Activated CD8-positive, alpha-beta memory T cell treated with anti-CD3 and anti-CD28 coated beads, Interleukin-2, amount 10 ng/mL, durations not matched to agents 7 days and 5 days (primary cell): ENCODE measurements at places on chromosomes 1 and 21. TPM values are rescaled to one million over a fixed set of nuclear protein-coding genes. Genes with fewer than 3 reads are reported as not detected.
A peak's percentile ranks its signal among the peaks of the same experiment; 100 is the strongest.

- no peak overlapping the region for H3K4me3 ChIP-seq
- no peaks in the 10 kb centered on the region for H3K27me3 ChIP-seq
- no peak overlapping the region for H3K27ac ChIP-seq
- peaks cover 82% of the 10 kb centered on the region for H3K4me1 ChIP-seq
Observed at GRCh38 chr1:206708058-206708457, 23.4 kb downstream of the MAPKAPK2 start.

- DNase-seq, result no peak
- no peaks in the 10 kb centered on the region for H3K36me3 ChIP-seq
- H3K27me3 ChIP-seq, result no peaks in the 10 kb centered on the region
- H3K27ac ChIP-seq, result no peak overlapping the region
Observed at GRCh38 chr1:190226006-190226405, 251.7 kb downstream of the BRINP3 start.

DNA sequence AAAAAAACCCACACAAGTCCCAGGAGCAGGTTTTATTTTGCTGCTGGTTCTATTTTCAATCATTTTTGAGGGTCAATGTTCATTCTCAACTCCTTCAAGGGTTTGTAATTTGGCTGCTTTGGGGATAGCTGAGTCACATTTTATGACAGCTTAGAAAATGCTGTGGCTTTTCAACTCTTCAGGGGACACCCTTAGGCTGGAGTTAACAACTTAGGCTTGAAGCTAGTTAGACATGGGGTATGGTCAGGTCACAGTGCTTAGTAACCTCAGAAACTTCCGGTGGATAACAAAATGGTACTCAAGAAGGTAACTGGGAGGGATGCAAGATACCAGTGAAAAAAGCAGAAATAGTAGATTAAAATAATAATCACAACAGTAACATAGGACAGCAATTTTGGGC lies 308.8 kb downstream of the HHIPL2 start:
- no peaks in the 10 kb centered on the region for H3K4me1 ChIP-seq
- H3K27me3 ChIP-seq, result no peaks in the 10 kb centered on the region
- no peaks in the 10 kb centered on the region for H3K36me3 ChIP-seq
- H3K27ac ChIP-seq, result no peak overlapping the region
- H3K4me3 ChIP-seq, result no peak overlapping the region

DNA sequence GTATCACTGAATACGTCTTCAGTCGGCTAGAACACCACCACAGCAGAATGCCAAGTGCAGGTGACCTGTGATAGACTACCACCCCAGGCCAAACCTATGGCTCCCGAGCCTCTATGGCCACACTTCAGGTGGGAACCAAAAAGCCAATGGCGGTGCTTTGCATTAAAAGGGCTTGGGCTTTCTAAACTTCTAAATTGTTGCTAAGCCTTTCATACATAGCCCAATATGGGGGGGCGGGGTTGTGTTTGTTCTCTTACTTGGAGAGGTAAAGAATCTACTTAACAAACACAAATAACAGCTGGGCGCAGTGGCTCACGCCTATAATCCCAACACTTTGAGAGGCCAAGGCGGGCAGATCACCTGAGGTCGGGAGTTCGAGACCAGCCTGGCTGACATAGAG lies 19.7 kb downstream of the USP48 start:
- H3K4me1 ChIP-seq, result peaks cover 62% of the 10 kb centered on the region
- DNase-seq, result no peak
- no peaks in the 10 kb centered on the region for H3K27me3 ChIP-seq

DNA sequence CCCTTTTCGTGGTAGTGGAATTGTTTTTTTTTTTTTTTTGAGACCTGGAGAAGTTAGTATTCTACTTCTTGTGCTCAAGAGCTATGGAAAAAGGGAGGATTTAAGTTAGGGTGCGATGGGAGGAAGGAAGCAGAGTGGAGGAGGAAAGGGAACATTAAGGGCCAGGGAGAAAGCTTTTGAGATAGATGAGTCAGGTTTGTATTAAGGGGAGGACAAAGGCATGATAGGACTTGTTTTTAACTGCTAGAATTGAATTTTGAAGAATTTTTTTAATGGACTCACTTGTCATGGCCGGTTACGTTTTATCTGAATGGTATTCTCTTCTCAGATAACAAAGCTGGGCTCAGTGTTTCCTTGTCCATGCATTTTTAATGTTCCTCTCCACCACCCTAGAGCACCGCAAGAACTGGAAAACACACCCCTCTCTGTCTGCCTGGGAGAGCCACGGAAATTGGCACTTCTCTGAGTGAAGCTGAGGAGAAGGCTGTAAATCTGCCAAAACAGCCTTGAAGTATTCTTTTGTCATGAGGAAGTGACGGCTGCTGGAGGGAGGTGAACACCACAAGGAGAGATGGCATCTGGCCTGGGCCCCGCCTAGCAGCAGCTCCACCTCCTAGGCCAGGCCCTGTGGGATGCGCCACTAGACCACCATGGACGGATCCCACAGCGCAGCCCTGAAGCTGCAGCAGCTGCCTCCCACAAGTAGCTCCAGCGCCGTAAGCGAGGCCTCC lies 3.5 kb downstream of the NIPAL3 start:
- H3K27ac ChIP-seq, result peak overlapping the region; percentile 22
- H3K36me3 ChIP-seq, result peaks cover 24% of the 10 kb centered on the region
- H3K4me1 ChIP-seq, result peaks cover 37% of the 10 kb centered on the region
- H3K4me3 ChIP-seq, result no peak overlapping the region
- no peak for DNase-seq
- no peaks in the 10 kb centered on the region for H3K27me3 ChIP-seq

Gene LUZP1
- 20.4 TPM for total RNA-seq

Gene HHAT
- 0.23 TPM for total RNA-seq

DNA sequence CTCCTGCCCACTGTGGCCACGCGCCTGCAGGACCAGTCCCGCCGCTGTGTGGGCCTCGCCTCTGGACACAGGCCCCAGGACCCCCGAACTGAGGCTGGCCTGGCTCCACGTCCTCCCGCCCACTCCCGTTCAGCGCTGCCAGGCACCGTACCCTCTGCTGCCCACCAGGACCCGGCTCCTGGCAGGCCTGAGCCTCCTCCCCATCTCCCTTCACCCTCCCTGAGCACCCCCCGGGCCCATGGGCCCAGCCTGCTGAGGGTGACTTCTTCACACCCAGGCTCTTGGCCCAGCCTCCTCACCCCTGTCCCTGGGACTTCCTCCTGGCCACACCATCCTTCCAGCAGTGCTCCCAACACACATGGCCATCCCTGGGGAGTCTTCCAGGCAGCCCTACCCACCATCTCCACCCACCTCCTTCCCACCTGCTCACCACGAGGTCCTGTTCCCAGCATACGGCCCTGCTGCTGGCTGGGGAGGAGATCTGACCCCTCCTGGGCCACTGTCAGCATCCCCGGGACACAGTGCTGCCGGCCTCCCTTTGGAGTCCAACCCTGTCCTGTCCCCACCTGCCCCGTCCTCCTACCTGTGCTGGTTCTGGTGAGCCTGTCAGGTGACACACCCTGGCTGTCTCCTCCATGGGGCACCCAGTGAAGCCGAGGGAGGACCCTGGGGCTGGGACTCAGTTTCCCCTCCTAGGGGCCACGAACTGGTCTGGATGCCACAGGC lies 53.7 kb downstream of the SLX9 start:
- no peak for DNase-seq
- no peak overlapping the region for H3K4me3 ChIP-seq
- H3K27me3 ChIP-seq, result no peaks in the 10 kb centered on the region

Gene PLOD1
- 20.8 TPM for total RNA-seq

DNA sequence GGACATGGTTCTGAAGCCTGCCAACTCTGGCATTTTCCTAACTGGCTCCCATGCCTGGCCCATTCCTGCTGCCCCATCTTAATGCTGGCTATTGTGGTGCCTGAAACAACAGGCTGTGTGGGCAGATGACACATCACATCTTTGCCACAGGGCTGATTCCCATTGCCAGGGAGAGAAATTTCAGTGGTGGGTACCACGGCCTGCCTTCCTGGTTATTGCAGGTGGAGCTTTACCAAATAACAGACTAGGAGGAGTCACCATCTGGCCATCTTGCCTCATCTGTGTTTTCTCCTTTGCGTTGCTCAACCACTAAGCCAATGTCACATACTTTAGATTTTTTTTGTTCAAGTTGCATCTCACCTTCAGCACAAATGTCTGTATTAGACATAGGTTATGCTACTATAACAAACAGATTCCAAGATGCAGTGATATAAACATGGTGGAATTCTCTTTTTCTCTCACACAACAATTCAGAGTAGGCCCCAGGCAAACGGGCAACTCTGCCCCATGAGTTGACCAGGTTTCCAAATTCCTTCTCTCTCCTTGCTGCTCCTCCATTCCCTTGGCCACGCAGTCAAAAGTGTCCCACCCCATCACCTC lies 14.1 kb downstream of the CDA start:
- no peak overlapping the region for H3K27ac ChIP-seq
- no peak for DNase-seq
- H3K4me1 ChIP-seq, result no peaks in the 10 kb centered on the region
- peaks cover 11% of the 10 kb centered on the region for H3K27me3 ChIP-seq

DNA sequence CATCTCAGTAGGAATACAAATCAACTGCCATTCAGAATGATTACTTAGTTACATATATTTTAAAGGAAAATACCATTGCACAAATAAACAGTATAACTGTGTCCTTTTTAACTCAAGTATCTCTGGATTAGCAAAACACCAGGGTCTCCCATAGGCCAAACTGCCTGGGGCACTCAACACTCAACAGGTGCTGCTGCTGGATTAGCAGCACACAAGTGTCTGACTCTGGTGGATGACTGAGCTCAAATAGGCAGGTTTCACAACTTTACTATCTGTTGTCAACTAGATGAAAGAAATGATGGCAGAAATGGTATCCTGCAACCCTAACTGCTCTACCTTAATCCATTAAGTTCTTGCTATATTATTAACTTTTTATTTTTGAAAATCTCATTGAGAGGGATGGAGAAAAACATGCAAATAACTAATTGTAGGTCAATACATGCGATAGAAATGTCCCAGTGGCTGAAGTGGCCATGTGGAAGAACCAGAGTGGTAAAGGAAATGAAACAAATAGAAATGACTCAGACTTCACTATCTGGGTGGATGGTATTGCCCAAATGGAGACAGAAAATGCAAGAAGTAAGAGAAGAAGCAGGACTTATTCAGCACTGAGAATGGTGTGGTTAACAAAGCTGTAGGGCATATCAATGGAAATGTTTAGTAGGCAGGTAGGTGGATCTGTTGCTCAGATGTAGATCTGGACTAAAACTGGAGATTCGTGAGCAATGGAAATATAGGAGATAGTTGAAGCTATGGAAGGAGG lies 90.8 kb upstream of the CCDC190 start:
- DNase-seq, result no peak
- no peak overlapping the region for H3K4me3 ChIP-seq
- peaks cover 14% of the 10 kb centered on the region for H3K27me3 ChIP-seq
- H3K36me3 ChIP-seq, result no peaks in the 10 kb centered on the region
- peaks cover 3% of the 10 kb centered on the region for H3K4me1 ChIP-seq

GRCh38 chr1:164660775-164661174 lies 101.8 kb downstream of the PBX1 start:
- H3K4me1 ChIP-seq, result peaks cover 12% of the 10 kb centered on the region
- DNase-seq, result no peak
- H3K36me3 ChIP-seq, result no peaks in the 10 kb centered on the region
- H3K27me3 ChIP-seq, result no peaks in the 10 kb centered on the region
- no peak overlapping the region for H3K4me3 ChIP-seq
- H3K27ac ChIP-seq, result no peak overlapping the region

- peaks cover 5% of the 10 kb centered on the region for H3K36me3 ChIP-seq
- no peak overlapping the region for H3K27ac ChIP-seq
Observed at GRCh38 chr1:111570781-111571181, 48.8 kb upstream of the RAP1A start.

DNA sequence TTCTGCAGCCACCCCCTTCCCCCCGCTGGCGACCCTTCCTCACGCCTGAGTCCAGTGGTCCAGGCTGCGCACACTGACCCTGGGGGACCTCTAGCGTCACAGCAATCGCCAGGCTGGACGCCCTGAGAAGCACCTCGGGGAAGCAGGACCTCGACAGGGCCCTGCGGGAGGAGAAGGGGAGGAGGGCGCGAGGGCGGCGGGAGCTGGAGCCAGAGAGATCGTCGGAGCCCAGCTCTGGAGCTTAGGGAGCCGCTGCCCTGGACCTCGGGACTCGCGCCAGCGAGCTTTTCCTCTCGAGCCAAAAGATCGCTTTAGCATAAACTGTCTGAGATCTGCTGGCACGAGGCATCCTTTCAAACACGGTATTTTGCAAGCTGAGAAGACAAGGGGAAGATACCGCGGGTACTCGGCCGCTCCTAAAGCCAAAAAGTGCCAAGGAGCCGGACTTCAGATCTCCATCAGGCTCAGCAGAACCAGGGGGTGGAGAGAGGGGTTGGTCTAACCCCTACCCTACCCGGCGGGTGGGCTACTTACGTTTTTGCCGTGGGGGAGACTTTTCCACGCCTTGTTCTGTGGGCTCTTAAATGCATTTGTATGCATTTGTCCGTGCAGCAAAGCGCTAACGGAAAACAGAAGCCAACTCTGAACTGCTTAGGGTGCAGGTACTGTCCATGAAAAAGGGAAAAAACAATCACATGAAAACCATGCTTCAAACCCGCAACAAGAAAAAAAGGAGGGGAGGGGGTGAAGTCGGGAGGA lies 586 bp downstream of the COL24A1 start:
- H3K27me3 ChIP-seq, result peaks cover 37% of the 10 kb centered on the region
- no peak for DNase-seq
- no peak overlapping the region for H3K27ac ChIP-seq
- H3K36me3 ChIP-seq, result peaks cover 4% of the 10 kb centered on the region
- peak overlapping the region; percentile 19 for H3K4me3 ChIP-seq

Gene IFNLR1
- total RNA-seq, result 6.8 TPM

- no peak overlapping the region for H3K27ac ChIP-seq
- H3K4me1 ChIP-seq, result no peaks in the 10 kb centered on the region
- DNase-seq, result no peak
- no peak overlapping the region for H3K4me3 ChIP-seq
Observed at GRCh38 chr21:31418377-31419001, 74.4 kb upstream of the TIAM1 start.

Gene PGLYRP4
- not detected for total RNA-seq

DNA sequence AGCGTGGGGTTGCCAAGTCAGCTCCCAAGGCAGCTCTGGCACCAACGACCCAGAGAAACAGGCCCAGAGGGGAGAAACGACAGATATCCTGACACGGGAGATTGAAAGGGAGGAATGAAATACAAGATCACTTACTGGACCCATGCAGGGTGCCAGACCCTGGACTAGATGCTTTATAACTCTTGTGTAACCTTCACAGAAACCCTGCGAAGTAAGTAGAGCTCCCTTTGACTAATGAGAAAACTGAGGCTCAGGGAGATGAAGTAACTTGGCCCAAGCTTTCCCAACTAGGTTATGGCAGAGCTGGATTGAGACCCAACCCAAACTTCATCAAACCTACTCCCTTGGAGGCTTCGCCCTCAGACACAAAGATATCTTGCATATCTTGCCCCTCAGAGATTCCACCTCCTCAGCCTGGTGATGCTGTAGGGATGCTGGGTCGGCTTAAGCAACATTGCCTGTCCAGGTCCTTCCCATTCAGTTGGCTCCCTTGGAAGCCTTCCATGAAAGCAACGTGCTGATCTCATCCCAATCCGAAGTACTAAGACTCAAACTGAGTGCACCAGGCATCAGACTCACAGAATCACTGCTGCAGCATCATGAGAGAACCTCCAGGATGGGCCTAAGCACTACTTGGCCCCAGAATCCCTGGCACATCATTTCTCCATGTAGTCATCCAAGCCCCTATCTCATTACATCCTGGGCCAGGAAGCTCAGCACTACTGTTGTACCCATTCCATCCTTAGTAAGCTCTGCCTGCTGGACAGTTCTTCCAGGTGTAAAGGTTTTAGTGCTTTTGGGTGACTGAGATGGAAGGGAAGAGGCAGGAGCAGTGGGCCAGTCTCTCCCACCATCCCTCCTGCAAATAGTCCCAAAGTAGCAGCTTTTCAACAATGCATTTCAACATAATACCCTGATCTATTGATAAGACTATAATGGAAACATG lies 1.1 kb upstream of the IGSF9 start:
- no peaks in the 10 kb centered on the region for H3K36me3 ChIP-seq
- no peak overlapping the region for H3K27ac ChIP-seq
